ENCODE measurements at places on chromosomes 12 and 14.

- peak; percentile 80 for DNase-seq
These were observed 1.3 kb upstream of the PTGDR start for GRCh38 chr14:52266179-52266578.

- no peak for DNase-seq
These were observed 4.4 kb upstream of the MAX start for GRCh38 chr14:65106736-65107135.

- no peak for DNase-seq
These were observed 38.3 kb upstream of the PNMA1 start for GRCh38 chr14:73752297-73752992.

- DNase-seq = no peak
These were observed 1054.3 kb downstream of the VRK1 start for GRCh38 chr14:97851428-97851995.

- DNase-seq = no peak
These were observed 60.8 kb upstream of the NEDD1 start for GRCh38 chr12:96846293-96846692.

GRCh38 chr12:44816446-44817017 is 59.6 kb downstream of the NELL2 start:
- no peak for DNase-seq

DNA sequence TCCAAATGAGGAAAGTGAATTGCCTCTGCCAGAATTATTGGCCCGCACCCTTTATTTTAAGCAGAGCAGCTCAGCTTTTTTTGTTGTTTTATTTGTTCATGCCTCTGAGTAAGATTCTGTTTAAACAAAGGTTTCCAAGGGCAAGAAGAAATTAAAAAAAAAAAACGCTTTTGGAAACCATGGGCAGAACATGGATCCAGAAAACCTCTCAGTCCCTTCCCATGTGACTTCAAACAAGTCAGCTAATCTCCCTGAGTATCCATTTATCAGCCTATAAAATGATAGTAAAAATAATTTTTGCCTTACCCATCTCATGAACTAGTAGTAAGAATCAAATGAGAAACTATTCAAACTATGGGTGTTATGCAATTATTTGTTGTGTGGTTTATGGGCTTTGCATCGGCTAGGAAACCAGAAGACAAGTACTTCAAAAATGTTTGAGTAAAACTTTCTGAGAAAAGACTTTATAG is 27.6 kb downstream of the KITLG start:
- DNase-seq = no peak

- DNase-seq = no peak
These were observed 297.0 kb downstream of the SSPN start for GRCh38 chr12:26492406-26492805.

- no peak for DNase-seq
These were observed 86.0 kb downstream of the TPH2 start for GRCh38 chr12:72024613-72025012.

DNA sequence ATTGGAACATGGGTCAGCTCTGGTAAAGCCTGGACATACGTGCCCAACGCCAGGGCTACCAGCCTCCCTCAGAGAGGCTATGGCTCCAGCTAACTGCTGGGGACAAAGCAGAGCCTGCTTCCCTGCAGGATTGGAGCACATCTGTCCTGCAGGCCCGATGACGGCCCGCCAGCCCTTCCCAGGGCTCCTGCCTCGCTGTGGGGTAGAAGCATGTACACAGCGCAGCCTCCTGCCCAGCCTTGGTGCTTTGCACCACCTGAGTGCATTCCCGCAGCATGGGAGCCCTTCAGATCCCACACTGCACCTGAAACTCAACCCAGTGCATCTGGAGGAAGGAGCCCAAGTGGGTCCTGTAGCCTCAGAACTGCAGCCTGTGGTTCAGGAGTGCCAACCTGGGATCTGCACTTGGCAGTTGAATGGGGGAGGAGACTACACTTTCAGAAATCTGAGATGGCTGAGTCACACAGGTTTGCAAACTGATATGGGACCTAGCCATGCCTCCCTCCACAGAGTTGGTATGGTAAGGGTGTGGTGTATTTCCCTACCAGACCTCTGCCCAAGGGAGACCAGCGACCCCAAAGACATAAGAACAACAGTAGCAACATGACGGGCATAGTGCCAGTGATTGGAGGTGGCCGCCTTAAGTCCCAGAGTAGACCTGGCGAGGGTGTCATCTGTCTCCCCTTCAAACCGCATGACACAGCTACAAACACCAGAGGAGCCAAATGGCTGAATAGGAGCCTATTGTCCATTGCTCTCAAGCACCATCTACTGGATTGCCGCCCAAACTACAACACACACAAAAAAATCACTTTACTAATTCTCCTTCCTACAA is 273.9 kb upstream of the MIS18BP1 start:
- DNase-seq = peak; percentile 18

- peak; percentile 47 for DNase-seq
These were observed 2.2 kb downstream of the CDK2AP1 start for GRCh38 chr12:123269395-123269892.

DNA sequence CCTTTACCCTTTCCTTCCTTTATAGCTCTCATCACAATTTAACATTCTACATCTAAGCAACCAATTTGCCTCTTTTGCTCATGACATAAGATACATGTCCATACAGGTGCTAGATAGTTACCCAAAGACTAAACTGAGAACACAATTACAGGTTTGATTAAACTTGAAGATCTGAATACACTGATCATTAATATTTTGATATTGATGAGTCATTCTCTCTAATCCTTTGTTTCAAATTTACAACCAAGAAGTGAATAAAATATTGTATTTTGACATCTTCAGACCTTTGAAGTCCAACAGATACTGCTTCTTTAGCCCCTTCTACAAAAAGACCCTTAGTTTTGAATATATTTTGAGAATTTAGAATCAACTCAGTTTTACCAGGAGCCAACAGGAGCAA is 2.6 kb downstream of the NAP1L1 start:
- no peak for DNase-seq

DNA sequence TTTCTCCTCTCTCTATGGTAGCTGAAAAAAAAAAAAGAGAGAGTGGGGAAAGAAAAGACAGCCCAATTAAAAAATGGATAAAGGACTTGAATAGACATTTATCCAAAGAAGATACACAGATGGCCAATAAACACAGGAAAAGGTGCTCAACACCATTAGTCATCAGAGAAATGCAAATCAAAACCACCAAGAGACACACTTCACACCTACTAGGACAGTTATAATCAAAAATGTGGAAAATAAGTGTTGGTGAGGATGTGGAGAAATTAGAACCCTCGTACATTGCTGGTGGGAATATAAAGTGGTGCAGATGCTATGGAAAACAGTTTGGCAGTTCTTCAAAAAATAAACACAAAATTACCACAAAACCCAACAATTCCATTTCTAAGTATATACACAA is 172.4 kb upstream of the GRIN2B start:
- no peak for DNase-seq

DNA sequence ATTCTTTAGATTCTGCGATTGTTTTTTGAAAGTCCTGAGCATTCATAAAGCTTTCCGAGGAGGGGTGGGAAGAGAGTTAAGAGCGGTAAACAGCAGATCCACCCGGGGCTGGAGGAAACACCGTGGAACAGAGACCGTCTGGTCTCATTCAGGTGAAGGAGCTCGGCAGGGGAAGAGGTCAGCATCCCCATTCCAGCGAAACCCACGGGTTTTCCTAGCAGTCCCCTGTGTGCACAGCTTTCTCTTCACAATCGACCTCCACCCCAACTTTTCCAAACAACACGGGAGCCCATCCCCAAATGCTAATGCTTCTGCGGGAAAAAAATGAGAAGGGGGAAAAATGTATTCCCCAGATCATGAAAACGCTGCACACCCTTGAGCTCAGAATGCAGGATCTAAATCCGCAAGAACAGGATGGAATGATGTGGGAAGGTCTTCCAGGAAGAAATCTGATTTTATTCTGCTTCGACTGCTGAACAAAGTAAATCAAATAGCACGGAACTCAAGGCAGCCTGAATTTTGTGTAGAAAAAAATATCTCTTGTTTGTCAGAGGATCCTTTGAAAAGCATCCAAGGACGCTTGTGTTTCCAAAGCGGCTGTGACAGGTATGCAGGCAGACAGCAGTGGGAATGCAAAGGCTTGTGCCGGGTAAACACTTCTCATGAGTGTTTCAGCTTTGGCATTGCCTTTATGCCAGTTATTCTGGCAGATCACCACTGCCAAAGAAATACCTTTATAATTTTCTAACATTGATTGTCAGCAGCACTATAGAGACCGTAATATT is 128.8 kb downstream of the NDUFA12 start:
- DNase-seq = no peak

- DNase-seq = peak; percentile 43
These were observed 31.2 kb downstream of the FBXO21 start for GRCh38 chr12:117158911-117159553.

DNA sequence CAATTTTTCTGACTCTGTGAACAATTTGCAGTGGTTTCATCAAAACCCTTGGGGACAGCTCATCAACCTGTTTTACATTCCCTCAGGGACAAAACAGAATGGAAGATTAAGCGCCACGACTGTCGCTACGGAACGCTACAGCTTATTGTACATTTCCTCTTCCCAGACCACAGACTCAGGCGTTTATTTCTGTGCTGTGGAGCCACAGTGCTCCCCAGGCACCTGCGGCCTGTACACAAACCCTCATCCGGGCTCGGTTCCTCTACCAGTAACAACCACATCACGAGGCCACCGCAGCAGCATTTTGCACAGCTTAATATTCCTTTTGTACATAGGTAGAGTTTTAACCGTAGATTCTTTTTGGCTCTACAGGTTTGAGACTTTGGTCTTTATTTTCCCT is 397.4 kb upstream of the OR4E1 start:
- DNase-seq = no peak

DNA sequence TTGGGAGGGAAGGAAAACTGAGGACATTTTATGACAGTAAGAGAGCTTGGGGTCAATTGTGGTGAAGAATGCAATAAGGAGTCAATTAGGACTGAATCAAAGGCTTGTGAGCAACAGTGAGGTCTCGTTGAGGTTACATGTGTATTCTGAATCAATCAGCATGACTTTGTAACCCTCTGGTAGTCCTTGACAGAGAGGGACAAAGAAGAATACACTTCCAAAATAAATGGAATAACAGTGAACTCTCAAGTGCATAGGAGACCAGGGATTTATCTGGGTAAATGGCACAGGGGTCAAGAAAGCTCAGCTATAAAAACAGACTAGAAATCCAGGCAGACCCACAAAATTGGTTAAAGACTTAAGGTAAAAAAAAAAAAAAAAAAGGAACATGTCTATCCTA is 85.1 kb upstream of the NAV3 start:
- no peak for DNase-seq

DNA sequence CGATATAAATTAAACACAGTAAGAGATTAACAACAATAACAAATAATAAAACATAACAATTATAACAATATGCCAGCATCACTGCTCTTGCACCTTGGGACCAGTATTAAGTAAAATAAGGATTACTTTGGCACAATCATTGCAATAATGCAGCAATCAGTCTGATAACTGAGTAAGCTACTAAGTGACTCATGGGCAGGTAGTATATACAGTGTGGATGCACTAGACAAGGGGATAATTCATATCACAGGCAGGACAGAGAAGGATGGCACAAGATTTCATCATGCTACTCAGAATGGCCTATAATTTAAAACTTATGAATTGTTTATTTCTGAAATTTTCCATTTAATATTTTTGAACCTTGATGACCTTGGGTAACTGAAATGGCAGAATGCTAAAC is 290.7 kb downstream of the ALG10B start:
- DNase-seq = no peak

DNA sequence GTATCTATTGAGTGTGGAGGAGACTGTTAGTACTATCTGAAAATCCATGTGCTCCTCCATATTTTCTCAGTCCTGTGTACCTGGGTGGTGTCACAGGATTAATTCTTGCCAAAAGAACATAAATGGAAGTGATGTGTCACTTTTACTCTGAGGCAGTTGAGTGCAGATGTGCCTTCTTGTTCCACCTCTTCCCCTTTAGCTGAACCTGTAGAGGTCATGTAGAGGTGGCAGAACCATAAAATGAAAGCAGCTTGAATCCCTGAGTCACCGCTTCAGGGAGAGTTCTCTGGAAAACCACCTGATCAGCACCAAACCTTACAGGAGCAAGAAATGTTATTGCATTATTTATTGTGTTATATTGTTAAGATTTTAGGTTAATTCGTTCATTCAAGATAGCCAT is 14.7 kb upstream of the SLC25A3 start:
- DNase-seq = peak; percentile 56

DNA sequence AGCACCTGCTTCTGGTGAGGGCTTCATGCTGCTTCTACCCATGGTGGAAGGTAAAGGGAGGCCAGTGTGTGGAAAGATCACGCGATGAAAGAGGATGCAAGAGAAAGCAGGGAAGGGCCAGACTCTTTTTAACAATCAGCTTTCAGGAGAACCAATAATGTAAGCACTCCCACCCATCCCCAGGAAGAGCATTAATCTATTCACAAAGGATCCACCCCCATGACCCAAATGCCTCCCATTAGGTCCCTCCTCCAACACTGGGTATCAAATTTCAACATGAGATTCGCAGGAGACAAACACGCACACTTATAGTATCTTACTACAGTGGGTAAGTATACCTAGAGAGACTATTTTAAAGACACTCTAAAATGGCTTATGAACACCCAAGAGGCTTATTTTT is 80.5 kb upstream of the TMCC3 start:
- no peak for DNase-seq

GRCh38 chr12:90841336-90841735 is 113.6 kb downstream of the CCER1 start:
- no peak for DNase-seq

DNA sequence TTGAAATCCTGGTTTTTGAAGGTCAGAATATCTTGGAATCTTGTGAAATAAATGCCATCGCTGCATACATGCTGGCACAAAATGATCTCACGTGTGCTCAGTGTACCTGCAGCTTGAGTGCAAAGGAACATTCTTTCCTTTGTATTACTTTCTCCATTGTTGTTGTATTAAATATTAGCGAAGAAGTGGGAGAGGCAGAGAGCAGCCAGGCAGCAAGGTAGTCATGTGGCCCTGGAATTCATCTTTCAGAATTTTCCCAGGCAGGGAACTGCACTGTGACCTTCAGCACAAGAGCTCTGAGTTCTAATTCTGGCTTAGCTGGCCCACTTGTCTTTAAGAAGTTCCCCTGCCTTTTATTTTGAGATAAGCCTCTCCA is 145.5 kb downstream of the PRKCH start:
- no peak for DNase-seq

GRCh38 chr14:55699131-55700057 is 119.4 kb downstream of the KTN1 start:
- peak; percentile 26 for DNase-seq

DNA sequence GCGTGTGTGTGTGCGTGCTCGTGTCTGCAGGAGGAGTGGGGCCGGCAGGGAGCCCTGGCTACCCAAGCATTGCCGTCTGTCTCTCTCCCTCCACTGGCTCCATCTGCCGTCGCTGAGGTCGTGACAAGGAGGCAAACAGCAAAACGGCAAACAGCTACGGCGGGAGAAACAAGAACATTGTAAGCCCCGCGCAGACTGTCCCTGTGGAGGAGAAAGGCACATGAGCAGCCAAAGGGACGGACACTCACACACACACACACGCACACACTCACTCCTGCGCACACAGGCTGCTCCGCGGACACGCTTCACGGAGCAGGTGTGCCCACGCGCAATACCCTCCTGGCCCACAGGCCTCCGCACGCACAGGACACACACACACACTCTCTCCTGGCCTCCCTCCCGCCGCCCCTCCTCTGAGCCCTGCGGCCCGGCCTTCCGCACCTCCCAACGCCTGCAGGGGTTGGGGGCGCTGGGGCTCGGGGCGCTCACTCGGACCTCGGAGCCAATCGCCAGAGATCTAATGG is 905 bp downstream of the CISTR start:
- DNase-seq = no peak

- peak; percentile 50 for DNase-seq
These were observed 192.2 kb downstream of the TMTC3 start for GRCh38 chr12:88334271-88334670.
